Osteocyte (in vitro differentiated cells): ENCODE measurements at places on chromosomes 12 and 14. TPM values are rescaled to one million over a fixed set of nuclear protein-coding genes. Genes with fewer than 3 reads are reported as not detected.
A peak's percentile ranks its signal among the peaks of the same experiment; 100 is the strongest.

DNA sequence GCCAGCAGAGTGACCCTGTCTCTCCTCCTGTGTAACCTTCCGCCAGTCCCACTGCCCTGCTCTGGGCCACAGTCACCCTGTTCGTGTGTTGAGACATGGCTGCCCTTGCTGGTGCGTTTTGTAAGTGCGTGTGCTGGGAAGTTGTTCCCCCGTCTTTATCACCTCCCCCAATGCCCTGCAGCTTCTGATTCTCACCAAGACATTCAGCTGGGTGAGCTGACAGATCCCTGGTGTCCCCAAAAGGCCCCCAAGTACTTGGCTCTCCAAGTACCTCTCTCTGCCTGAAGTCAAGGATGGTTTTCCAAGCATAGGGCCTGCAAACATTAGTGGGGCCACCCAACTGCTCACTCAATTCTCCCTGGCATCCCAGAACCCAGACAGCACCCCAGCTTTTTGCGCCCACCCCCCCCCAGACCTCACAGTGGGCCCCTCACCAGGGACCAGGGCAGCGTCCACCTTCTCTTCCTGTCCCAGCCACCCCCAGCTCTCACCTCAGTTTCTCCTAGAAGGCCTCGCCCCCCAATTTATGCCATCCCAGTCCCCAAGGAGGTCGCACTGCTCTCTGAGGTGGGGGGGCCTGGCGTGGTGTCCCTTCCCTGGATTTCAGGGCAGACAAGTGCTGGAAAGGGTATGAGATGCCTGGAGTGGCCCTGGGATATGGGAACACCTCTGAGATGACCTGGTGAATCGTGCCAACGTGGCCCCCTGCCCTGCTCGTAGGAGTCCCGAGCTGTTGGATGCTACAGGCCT lies 51.8 kb upstream of the EML1 start:
- no peak for DNase-seq

Gene SLC4A8
- total RNA-seq: 3.6 and 4.2 TPM in 2 replicates

DNA sequence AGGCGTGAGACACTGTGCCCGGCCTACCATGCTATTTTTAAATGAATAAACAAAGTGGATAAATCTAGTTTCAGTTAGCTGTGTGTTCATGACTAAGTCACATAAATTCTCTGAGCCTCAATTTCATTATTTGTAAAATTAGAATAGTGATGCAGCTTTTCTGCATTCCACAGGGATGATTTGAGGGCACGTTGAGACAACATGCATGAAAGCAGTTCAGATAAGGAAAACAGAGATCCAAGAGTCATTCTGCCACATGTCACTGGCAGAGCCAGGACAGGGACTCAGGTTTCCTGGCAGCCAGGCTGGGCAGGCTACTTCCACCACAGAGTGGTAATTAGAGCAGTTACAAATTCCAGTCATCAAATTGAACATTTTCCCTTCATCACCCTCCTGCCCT lies 2.9 kb upstream of the PPP4R4 start:
- DNase-seq: no peak

- DNase-seq: no peak
Measured at GRCh38 chr14:89303456-89304435, 113.3 kb downstream of the FOXN3 start.

Gene RPGRIP1
- not detected in 2 replicates for total RNA-seq

DNA sequence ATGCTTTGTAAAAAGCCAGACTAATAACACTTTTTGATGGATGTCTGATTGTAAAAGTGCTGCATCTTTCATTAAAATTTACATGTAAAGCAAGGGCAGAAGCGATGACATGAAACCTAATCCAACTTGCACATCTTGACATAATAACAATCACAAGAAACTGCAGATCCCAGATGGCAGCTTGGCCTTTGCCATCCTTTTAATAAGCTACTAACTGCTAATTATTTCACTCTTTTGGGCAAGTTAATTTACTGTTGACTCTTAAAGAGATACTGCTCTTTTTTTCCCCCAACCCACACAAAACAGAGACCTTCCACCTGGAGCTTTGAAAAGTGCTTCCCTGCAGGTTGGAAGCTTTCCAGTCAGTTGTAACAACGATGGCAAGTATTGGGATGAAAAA lies 137.5 kb downstream of the NRXN3 start:
- DNase-seq: no peak

DNA sequence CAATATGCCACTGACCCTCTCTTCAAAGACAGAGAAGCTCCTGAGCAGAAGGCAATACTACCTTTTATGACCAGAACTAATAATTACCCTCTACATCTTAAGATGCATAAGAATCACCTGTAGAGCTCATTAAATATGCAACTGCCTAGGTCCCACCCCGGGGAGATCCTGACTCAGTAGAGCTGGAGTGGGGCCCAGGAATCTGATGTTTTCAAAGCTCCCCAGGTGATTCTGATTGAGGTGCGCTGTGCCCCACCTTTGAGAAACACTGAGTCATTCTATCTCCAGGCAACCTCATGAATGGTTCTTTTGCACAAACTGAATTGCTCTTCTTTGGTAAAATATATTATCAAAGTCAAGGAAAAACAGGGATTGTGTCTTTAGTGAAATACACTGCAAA lies 149.3 kb upstream of the BMP4 start:
- no peak for DNase-seq

Gene KRT74
- not detected in 2 replicates for total RNA-seq

DNA sequence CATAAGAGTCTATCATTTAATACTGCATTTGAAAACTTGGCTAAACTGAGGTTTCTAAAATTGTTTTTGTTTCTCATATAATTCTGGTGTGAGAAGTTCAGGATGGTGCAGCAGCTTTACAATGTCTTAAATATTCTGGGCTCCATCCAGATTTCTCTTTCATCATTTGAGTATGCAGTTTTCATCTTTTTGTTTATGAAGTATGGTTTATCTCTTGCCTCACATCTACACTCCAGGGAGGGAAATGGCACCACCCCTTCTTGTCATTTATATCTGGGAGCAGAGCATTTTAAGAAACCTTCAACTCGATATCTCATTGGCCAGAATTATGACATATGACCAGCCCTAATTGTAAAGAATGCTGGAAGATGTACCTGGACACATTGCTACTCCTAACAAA lies 24.3 kb downstream of the GEMIN2 start:
- no peak for DNase-seq

Gene MYH6
- total RNA-seq: not detected in 2 replicates

Gene LHX5
- total RNA-seq: not detected in 2 replicates

- no peak for DNase-seq
Measured at GRCh38 chr12:124045671-124046455, 72.8 kb downstream of the ZNF664 start.

DNA sequence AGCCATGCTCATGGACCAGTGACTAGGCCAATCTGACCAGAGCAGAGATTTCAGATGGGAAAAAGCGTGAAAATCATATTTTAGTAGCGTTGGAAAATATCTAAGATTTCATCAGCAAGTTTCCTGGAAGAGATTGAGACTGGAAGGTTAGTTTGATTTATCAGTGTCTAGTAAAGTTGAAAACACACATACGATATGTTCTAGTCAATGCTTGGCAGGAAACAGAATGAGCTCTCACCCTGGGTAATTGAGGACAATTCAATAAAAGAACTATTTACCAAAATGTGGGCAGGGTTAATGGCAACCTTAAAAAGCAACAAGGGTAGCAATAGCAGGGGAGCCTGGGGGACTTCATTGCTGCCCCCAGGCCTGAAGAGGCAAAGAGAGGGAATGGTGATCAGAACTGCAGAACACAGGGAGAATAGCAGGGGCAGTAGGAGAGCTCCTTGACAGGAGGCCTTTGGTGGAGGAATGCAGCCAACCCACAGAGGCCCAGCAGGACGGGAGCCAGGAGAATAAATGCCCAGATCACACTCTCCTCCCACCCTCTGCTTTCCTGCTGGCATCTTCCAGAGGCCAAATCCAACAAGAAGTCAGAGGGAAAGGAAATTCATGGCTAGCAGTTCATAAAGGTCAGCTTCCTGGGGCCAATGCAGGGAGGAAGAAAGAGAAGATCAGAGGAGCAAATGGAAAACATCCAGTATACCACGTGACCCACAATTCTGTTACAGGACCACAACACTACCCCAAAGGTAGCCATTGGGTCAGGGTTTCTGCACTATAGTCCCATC lies 27.6 kb upstream of the LRP6 start:
- DNase-seq: no peak

DNA sequence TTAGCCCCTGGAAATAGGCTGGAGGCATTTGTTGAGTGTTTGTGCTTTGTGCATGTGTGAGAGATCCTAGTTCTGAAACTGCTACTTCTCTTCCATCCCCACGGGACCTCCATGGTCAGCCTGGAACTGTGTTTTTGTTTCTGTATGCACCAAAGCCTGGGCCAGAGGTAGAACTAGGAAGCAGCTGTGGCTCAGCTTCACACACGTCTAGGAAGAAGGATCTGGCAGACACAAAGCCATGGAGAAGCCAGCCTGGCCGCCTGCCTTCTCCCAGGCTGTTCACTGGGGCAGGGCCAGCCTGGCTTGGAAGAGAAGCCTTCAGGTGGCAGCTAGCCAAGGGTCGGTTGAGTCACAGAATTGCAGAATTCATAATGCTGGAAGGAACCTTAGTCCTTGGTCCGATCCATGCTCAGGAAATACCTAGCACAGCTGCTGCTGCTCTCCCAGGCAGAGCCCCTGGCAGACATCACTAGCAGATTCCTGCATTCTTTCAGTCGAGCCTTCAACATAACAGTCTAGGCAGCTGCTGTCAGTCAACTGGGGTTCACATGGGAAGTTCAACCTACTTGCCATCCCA lies 27.0 kb downstream of the RIN3 start:
- DNase-seq: peak; percentile 95

Gene ARHGEF40
- 126 and 139 TPM in 2 replicates for total RNA-seq

Gene WSCD2
- 0.86 and 0.89 TPM in 2 replicates for total RNA-seq

DNA sequence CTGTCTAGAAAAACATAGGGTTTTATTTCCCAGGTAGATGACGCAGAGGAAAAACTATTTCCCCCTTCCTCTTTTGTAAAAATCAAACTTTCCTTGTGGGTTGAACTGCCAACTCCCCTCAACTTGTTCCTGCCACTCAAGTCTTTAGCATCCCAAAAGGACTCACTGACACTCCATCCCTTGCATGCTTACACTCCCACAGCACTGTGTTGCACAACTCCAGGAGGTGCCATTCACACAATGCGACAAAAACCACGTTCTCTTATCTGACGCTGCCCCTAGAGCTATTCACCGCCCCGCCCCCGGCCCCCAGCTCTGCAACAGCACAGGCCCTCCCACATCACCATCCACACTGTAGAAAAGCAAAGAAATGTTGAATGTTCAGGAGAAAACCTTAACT lies 16.9 kb upstream of the STON2 start:
- no peak for DNase-seq

DNA sequence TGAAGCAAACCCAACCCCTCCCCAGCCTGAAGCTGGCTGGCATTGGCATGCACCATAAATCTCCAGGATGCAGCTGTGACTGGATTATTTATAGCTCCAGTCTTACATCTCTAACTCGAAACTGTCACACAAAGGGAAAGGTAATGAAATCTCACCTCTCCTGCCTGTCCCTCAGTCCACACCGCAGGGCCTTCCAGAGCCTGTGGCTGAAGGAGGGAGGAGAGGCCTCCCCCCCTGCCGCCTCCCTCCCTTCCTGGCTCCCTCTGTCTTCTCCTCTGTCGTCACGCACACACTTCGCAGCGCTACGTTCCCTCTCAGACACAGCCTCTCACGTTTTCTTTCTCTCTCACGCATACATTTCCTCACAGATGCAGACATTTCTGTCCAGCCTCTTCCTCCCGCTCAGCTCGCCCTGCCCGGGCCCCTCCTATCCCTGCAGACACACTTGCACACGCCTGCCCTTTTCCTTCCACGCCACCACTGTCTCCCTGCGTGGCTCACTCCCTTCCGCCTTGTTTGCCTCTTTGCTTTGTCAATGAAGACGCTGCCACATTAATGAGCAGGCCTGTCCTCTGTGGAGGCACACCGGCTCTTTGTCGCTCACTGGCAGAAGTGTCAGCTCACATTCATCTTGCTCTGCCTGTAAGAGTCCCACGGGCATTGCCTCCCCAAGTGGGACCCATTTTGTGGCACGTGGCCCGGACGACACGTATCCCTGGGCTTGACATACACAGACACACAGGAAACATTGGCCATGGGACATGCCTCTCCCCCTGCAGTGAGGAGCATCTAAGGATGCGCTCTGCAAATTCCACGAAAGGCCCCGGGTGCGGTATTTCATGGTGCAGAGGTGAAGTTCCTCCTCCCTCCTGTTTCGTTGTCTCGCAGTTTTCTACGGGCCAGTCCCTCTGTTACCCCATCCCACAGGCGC lies 27.9 kb downstream of the IRF2BPL start:
- no peak for DNase-seq

GRCh38 chr12:52524241-52524897 lies 4.2 kb upstream of the KRT5 start:
- peak; percentile 73 for DNase-seq

DNA sequence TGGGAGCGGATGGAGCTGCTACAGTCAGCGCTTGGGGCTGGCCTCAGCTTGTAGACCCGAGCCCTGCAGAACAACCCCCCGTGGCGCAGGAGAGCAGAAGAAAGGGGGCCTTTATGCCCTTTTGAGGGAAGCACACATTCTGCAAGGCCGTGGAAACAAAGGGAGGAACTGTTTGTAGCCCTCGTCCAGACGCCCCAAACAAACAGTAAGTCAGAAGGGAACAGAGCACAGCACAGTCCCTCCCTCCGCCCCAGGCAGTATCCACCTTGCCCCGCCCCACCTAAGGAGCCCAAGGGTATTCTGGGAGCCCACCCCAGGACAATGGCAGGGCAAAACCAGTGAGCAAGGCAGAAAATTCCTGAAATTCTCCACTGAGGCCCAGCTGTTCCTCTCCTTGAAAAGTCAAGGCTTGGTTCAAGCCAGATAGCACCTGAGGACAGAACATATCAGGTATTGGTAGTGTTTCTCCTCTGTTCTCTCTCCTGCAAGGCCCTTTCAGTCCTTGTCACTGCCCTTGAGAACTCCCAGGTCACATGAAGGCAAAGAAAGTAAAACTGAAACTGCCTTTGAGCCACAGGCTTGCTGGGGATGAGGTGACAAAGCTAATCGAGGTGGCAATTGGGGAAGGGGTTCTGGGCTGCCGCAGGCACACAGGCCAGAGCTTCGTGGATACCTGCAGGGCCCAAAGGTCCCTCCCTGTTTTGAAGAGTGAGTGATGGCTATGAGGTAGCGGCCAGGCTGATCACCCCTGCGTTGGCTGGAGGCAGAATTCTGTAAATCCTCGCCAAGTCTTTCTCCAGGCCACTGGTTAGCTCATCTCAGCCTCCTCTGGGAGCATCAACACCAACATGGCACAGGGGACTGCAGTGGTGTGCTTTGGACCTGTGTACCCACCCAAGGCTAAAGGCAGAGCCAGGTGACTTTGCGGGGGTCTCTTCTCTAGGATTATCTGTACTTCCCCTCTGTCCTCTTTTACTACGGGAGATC lies 499 bp downstream of the DGLUCY start:
- no peak for DNase-seq

Gene DNAJC22
- total RNA-seq: 0.55 and 0.99 TPM in 2 replicates

- no peak for DNase-seq
Measured at GRCh38 chr12:94458877-94459727, 565 bp downstream of the CEP83 start.

Gene KDM2B
- total RNA-seq: 30.8 and 31.9 TPM in 2 replicates

DNA sequence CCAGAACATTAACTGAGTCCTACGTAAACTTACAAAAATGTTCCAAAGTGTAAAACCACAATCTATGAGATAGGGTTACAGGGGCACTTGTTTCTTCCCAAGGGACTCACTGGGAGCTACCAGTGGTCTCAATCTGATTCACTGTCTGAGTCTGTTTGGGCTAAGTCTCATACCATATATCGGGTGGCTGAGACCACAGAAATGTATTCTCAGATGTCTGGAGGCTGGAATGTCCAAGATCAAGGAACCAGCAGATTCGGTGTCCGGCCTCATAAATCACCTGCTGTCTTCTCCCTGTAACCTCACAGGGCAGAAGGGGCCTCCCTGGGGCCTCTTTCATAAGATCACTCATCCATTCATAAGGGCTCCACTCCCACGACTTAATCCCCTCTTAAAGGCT lies 616.3 kb upstream of the TMEM132C start:
- no peak for DNase-seq
